Naive thymus-derived CD8-positive, alpha-beta T cell (primary cell): ENCODE measurements at places on chromosomes 3 and 15. TPM values are rescaled to one million over a fixed set of nuclear protein-coding genes. Genes with fewer than 3 reads are reported as not detected.
A peak's percentile ranks its signal among the peaks of the same experiment; 100 is the strongest.

- H3K36me3 ChIP-seq = no peaks in the 10 kb centered on the region
- DNase-seq = no peak
- no peak overlapping the region for H3K4me3 ChIP-seq
- H3K4me1 ChIP-seq = no peaks in the 10 kb centered on the region
- no peak overlapping the region for H3K27ac ChIP-seq
Observed at GRCh38 chr3:106703524-106703923, 673.7 kb upstream of the CCDC54 start.

GRCh38 chr3:198071602-198072287 is 111.7 kb downstream of the LMLN start:
- H3K27ac ChIP-seq = peak overlapping the region; percentile 50
- no peak overlapping the region for H3K4me3 ChIP-seq
- DNase-seq = no peak
- H3K4me1 ChIP-seq = peaks cover 8% of the 10 kb centered on the region
- H3K27me3 ChIP-seq = peaks cover 8% of the 10 kb centered on the region

GRCh38 chr15:96395687-96396086 is 65.2 kb downstream of the NR2F2 start:
- no peak overlapping the region for H3K4me3 ChIP-seq
- peaks cover 30% of the 10 kb centered on the region for H3K27me3 ChIP-seq
- H3K36me3 ChIP-seq = no peaks in the 10 kb centered on the region
- no peaks in the 10 kb centered on the region for H3K4me1 ChIP-seq
- no peak overlapping the region for H3K27ac ChIP-seq

DNA sequence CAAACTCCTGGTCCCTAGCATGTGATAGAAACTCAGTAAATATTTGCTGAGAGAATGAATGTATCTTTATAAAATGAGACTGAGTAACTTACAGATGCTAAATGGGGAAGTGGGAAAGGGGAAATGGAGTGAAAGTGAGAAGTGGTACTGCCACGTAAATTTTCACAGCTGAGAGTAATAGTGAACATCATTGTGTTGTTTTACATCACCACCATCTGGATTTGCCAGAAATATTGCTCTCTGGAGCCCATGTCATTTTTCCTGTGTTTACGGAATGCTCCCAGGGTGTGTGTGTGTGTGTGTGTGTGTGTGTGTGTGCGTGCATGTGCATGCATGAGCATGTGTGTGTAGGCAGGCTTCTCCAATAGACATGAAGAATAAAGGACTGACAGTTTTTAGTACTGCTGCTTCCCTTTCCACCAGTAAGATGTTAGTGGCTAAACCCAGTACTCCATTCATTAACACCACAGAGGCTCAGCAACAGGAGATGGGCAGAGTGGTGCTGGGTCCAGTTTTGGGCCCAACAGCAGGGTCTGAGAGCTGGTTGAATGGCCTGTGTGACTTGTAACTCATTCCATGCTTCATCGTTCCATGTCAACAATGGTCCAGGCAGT is 57.3 kb downstream of the DIPK2A start:
- H3K4me3 ChIP-seq = no peak overlapping the region
- no peaks in the 10 kb centered on the region for H3K36me3 ChIP-seq
- DNase-seq = no peak
- H3K4me1 ChIP-seq = no peaks in the 10 kb centered on the region
- peaks cover 4% of the 10 kb centered on the region for H3K27me3 ChIP-seq
- no peak overlapping the region for H3K27ac ChIP-seq

DNA sequence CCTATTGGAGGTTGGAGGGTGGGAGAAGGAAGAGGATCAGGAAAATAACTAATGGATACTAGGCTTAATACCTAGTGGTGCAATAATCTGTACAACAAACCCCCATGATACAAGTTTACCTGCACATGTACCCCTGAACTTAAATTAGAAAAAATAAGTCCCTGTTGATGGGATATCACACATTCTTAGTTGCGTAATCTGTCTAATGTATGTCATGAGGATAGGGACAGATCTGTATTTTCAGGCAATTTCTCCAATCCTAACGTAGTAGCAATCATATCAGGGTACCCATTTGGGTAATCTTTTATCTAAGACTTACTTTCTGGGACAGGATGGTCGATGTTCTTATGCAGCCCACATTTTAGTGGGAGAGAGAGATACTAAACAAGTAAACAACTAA is 239.1 kb upstream of the AZI2 start:
- H3K4me1 ChIP-seq = no peaks in the 10 kb centered on the region
- H3K36me3 ChIP-seq = no peaks in the 10 kb centered on the region
- DNase-seq = no peak
- no peak overlapping the region for H3K27ac ChIP-seq

GRCh38 chr3:81816473-81817250 is 55.2 kb upstream of the GBE1 start:
- H3K27me3 ChIP-seq = no peaks in the 10 kb centered on the region
- H3K27ac ChIP-seq = no peak overlapping the region
- no peaks in the 10 kb centered on the region for H3K4me1 ChIP-seq
- H3K4me3 ChIP-seq = no peak overlapping the region
- no peak for DNase-seq
- no peaks in the 10 kb centered on the region for H3K36me3 ChIP-seq

DNA sequence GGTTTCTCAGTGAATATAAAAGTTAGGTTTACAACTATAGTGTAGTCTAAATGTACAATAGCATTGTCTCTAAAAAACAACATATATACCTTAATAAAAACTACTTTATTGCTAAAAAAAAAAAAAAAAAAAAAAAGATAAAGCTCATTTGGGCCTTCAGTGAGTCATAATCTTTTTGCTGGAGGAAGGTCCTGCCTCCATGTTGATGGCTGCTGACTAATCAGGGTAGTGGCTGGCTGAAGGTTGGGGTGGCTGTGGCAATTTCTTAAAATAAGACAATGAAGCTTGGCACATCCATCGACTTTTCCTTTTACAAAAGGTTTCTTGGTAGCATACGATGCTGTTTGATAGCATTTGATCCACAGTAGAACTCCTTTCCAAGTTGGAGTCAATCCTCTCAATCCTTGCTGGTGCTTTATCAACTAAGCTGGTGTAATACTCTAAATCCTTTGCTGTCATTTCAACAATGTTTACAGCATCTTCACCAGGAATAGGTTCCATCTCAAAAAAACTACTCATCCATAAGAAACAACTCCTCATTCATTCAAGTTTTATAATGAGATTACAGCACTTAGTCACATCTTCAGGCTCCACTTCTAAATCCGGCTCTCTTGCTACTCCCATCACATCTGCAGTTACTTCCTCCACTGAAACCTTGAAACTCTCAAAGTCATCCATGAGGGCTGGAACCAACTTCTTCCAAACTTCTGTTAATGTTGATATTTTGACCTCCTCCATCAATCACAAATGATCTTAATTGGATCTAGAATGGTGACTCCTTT is 13.3 kb downstream of the ZNF280D start:
- peak overlapping the region; percentile 43 for H3K27ac ChIP-seq
- peaks cover 77% of the 10 kb centered on the region for H3K4me1 ChIP-seq
- peak overlapping the region; percentile 20 for H3K4me3 ChIP-seq
- DNase-seq = no peak

GRCh38 chr3:142837526-142837925 is 51.4 kb downstream of the PCOLCE2 start:
- H3K36me3 ChIP-seq = no peaks in the 10 kb centered on the region
- DNase-seq = no peak
- H3K4me1 ChIP-seq = no peaks in the 10 kb centered on the region
- peaks cover 2% of the 10 kb centered on the region for H3K27me3 ChIP-seq

- no peak for DNase-seq
- H3K27ac ChIP-seq = no peak overlapping the region
- no peaks in the 10 kb centered on the region for H3K36me3 ChIP-seq
- H3K27me3 ChIP-seq = no peaks in the 10 kb centered on the region
- no peak overlapping the region for H3K4me3 ChIP-seq
Observed at GRCh38 chr3:88882121-88882520, 225.3 kb upstream of the EPHA3 start.

GRCh38 chr15:64597477-64597822 is 137.1 kb downstream of the ZNF609 start:
- peak overlapping the region; percentile 87 for H3K4me3 ChIP-seq
- H3K4me1 ChIP-seq = peaks cover 71% of the 10 kb centered on the region
- H3K36me3 ChIP-seq = no peaks in the 10 kb centered on the region
- no peaks in the 10 kb centered on the region for H3K27me3 ChIP-seq

GRCh38 chr15:70615435-70616310 is 147.7 kb downstream of the UACA start:
- H3K27ac ChIP-seq = no peak overlapping the region
- no peaks in the 10 kb centered on the region for H3K36me3 ChIP-seq
- no peaks in the 10 kb centered on the region for H3K4me1 ChIP-seq
- H3K4me3 ChIP-seq = no peak overlapping the region
- no peak for DNase-seq
- no peaks in the 10 kb centered on the region for H3K27me3 ChIP-seq

- H3K4me1 ChIP-seq = no peaks in the 10 kb centered on the region
- no peak overlapping the region for H3K4me3 ChIP-seq
- H3K27me3 ChIP-seq = no peaks in the 10 kb centered on the region
- no peaks in the 10 kb centered on the region for H3K36me3 ChIP-seq
- no peak for DNase-seq
- H3K27ac ChIP-seq = no peak overlapping the region
Observed at GRCh38 chr3:164524201-164524600, 554.1 kb downstream of the SI start.

DNA sequence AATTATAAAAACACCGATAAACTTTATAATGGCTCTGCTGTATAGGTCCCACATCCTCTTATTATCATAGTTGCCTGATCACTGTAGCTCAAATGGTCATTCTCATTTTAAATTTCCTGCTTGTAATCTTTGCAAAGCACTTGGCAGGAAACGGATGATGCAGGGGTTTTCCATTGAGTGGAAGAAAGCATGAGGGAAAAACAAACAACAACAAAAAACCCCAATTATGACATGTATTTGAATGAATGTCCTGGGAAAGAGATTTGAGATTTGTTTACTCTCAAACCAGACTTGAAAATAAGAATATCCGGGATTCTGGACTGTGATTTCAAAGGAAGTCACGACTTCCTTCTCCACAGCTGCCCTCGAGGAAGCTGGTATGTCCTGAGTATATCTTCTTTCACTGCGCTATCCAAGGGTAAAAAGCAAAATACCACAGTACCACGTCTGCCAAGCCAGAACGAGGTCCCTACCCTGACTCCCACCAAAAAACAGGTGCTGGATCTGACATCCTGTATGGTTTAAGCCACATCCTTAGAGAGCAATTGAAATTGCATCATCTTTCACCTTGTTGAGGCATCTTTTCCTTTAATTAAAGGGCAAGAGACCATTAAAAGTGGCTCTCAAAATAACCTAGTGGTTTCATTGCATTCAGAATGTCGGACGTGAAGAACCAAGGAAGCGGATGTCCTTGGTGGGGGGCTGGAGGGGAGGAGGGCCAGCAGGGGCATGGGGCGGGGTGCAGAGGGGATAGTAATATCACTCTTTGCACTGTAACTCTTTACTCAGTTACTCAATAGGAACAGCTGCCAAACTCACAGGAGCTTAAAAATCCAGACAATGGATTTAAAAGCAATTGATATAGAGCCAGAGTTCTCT is 13.5 kb upstream of the TIPIN start:
- no peaks in the 10 kb centered on the region for H3K36me3 ChIP-seq
- DNase-seq = peak; percentile 20
- H3K4me1 ChIP-seq = peaks cover 14% of the 10 kb centered on the region
- no peaks in the 10 kb centered on the region for H3K27me3 ChIP-seq
- peak overlapping the region; percentile 75 for H3K4me3 ChIP-seq

GRCh38 chr3:53883008-53883407 is 1.1 kb upstream of the ACTR8 start:
- no peaks in the 10 kb centered on the region for H3K27me3 ChIP-seq
- DNase-seq = no peak
- peaks cover 44% of the 10 kb centered on the region for H3K4me1 ChIP-seq
- peak overlapping the region; percentile 99 for H3K4me3 ChIP-seq
- peaks cover 50% of the 10 kb centered on the region for H3K36me3 ChIP-seq
- H3K27ac ChIP-seq = peak overlapping the region; percentile 97

- no peak overlapping the region for H3K4me3 ChIP-seq
- DNase-seq = no peak
- H3K27me3 ChIP-seq = no peaks in the 10 kb centered on the region
- H3K4me1 ChIP-seq = no peaks in the 10 kb centered on the region
Observed at GRCh38 chr3:80043226-80043625, 275.4 kb upstream of the ROBO1 start.

Gene DLEC1
- 5.2 TPM for total RNA-seq

Gene INSYN1
- total RNA-seq = not detected

Gene RBPMS2
- total RNA-seq = not detected

Gene CD276
- 0.49 TPM for total RNA-seq

Gene CHRNA5
- total RNA-seq = 1.3 TPM
